NCI-H460 (cell line): ENCODE measurements at places on chromosomes 16 and 17. TPM values are rescaled to one million over a fixed set of nuclear protein-coding genes. Genes with fewer than 3 reads are reported as not detected.

Gene SMIM36
- not detected in 2 replicates for total RNA-seq

Gene EXOC3L1
- not detected in 2 replicates for total RNA-seq

Gene BCAR1
- total RNA-seq = 9.9 and 10.3 TPM in 2 replicates

Gene COPRS
- total RNA-seq = 69.3 and 85.5 TPM in 2 replicates
